ENCODE measurements at places on chromosomes 4 and X.

GRCh38 chr4:138014590-138015288, 227.4 kb downstream of the SLC7A11 start:
- DNase-seq, result no peak

- DNase-seq, result no peak
Observed at GRCh38 chr4:82711158-82711785, 87.3 kb downstream of the SCD5 start.

DNA sequence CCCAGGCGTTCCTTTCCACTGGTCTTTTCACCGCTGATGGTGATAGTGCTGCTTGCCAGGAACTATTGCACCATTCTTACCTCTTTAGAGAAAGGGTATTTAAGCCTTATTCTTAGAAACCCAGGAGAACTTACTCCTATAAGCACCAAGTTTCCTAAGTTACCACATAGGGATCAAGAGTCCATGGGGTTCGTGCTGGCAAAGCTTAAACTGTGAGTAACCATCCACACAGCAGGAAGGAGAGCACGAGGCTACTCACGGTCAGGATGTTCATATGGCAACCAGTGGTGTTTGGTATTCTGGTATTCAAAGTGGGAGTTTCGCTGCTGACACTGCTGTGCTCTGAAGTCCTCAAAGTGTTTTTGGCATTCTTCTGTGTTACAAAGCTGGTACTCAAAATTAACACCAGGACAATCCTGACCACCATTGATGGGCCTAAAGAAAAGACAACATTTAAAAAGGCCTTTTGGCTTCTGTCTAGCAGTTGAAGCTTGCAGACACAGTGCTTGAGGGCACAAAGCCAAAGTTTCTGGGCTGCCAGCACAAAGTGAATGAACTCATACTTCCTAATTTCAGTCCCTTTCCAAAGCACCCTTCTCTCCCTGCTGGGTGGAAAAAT, 256.9 kb downstream of the ADAMTS3 start:
- no peak for DNase-seq

- DNase-seq, result no peak
Observed at GRCh38 chr4:1001561-1002130, 8.4 kb upstream of the SLC26A1 start.

DNA sequence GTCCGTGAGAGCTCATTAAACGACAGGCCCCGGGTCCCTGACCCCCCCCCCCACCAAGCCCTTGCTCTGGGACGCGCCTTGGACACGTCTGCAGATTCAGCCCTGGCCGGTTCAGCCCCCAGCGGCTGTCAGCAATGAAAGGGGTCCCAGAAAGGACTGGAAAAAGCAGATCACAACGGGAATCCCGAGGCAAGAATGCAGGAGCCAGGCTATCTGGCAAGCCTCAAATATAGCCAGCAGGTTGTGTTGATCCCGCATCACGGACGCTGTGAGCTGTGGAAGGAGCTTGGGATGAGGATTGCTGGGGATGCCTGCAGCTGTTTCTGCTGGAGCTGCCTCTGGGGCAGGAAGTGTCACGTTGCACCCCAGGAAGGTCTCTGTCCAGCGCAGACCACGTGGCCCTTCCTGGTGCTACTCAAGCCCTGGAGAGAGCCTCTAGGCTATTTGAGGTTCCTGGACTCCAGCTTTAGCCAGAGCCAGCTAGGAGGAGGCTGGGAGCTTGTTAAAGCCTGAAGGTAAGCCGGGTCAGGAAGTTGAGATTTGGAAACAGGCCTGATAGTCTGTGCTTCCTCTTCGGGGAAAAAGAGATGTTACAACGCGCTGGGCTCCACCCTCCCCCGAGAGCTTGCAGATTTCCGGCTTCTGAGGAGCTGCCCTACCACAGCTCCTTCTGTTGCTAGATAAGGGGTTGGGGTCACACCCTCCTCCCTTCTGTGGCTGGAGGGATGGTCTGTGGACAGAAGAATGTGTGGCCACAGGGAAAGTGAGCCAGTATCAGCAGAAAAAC, 19.3 kb upstream of the CSF2RA start:
- no peak for DNase-seq

GRCh38 chrX:308821-309520, 9.6 kb downstream of the GTPBP6 start:
- no peak for DNase-seq

DNA sequence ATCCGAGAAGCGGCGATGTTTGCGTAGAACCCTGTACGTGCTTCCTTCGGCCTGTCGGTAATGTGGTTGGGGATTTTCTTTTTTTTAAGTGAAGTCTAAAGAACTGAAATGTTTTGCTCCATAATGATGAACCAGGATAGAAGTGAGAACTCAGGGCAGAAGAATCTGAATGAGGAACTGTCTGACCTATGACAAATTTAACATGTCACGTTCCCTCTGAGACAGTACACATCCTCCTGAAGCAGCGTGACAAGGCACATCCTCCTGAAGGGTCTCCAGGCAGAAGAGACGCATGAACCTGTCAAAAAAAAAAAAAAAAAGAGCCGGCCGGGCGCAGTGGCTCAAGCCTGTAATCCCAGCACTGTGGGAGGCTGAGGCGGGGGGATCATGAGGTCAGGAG, 6.2 kb downstream of the CSF2RA start:
- no peak for DNase-seq

DNA sequence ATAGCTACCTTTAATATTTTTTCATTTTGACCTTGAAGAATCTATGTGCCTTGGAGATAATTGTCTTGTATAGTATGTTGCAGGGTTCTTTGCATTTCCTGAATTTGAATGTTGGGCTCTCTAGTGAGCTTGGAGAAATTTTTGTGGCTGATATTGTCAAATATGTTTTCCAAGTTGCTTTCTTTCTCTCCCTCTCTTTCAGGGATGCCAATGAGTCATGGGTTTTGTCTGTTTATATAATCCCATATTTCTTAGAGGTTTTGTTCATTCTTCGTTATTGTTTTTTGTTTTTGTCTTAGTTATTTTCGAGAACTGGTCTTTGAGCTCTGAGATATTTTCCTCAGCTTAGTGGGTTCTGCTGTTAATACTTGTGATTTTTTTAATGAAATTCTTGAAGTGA, 20.7 kb downstream of the RAB40AL start:
- no peak for DNase-seq

DNA sequence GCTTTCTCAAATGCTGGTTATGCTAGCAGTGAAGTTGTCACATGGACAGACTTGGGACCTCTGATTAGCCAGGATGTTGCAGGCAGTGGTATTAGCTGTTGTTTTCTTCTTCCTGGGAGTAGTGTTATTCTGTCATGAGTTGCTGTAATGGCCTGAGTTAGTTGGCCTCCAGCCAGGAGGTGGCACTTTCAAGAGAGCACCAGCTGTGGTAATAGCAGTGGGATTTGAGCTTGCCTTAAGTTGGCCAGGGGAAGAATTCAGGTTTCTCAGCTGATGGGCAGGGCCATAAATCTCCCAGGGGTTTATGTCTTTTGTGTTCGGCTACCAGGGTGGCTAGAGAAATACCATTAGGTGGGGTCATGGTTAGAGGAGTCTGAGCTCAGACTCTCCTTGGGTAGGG, 132.6 kb downstream of the GLUD2 start:
- no peak for DNase-seq

DNA sequence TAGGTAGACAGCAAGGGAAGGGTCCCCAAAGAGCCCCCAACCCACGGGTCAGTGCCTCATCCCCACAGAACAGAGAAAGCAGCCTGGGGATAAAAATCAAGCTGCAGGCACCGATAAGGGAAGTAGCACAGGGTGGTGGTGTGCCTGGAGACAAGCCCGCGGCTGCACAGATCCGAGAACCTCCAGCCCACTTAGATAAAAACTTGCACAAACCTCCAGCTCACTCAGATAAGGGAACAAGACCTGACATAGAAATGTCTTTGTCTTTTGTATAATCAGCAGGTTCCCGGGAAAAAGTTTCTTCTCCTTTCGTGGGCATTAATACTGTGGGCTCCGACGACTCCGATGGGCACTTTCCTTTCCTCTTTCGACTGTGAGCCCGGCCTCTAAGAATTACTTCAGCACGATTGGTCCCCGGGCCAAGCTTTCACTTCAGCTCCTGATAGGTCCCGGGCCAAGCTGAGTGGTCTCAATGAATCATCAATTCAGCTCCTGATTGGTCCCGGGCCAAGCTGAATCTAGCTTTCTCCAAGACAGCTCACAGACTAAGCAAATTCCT, 32.4 kb downstream of the PRDX4 start:
- DNase-seq, result no peak

DNA sequence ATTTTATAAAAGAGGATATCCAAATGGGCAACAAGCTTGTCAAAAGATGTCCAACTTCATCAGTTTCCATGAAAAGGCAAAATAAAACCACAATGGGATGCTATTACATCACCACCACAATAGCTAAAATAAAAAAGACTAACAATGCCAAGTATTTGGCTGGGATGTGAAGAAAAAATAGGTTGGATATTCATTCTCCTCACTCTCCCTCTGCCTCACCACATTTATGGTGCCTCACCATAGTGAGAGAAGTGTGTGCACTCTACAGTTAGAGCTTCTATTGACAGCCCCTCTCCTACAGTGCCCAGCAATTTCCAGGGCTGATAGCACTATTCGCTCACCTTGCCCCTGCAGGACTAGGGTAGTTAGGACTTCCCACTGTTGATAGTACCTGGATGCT, 25.5 kb downstream of the VEGFC start:
- DNase-seq, result no peak

- DNase-seq, result no peak
Observed at GRCh38 chr4:11182586-11183355, 245.9 kb downstream of the HS3ST1 start.

DNA sequence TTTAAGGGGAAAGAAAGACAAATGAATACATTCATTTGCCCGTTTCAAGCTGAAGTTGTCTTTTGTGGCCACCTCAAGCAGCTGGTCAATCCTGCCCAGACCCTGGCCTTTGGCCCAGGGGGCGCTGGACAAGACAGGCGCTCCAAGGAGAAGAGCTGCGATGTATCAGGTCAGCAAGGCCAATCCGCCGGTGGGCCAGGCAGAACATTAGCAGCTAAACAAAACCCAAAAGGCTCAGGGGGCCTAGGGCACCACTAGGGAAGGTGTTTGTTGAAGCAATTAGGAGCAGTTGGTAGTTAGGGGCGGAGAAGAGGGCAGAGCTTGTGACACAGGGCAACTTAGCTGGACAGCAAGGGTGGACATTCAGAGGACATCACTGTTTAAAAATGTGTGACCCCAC, 60.8 kb upstream of the TMEM33 start:
- DNase-seq, result no peak

GRCh38 chrX:30910124-30910860, 21.2 kb upstream of the TAB3 start:
- no peak for DNase-seq

DNA sequence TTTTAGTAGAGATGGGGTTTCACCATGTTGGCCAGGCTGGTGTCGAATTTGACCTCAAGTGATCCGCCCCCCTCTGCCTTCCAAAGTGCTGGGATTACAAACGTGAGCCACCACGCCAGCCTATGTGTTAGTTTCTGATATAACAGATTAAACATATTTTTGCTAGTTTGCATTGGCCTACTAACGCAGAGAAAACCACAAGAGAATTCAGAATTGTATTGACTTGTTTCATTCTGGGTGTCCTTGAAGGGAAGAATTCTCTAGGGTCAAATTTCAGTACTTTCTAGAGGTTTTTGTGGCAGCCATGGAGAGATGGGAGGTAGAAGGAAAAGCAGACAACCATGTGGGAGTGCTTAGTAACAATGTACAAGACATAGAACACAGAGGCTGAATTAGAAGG, 46.1 kb upstream of the BMPR1B start:
- no peak for DNase-seq

DNA sequence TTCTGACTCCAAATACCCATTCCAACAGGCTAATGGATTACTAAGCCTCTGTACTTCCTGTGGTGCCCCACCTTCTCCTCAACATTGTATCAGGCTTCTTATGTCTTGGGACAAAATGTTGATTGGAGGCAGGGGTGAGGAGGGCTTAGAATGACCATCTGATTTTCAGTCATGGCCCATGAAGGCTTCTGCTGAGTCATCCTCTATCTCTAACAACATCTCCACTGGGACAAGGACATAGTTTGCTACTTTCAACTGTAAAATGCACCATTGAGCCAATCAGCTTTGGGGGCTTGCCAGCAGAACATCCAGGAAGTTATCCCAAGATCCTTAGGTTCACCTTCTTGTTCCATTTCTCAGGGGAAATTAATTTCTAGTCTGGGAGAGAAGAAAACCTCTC, 29.5 kb downstream of the MAGEB17 start:
- no peak for DNase-seq

DNA sequence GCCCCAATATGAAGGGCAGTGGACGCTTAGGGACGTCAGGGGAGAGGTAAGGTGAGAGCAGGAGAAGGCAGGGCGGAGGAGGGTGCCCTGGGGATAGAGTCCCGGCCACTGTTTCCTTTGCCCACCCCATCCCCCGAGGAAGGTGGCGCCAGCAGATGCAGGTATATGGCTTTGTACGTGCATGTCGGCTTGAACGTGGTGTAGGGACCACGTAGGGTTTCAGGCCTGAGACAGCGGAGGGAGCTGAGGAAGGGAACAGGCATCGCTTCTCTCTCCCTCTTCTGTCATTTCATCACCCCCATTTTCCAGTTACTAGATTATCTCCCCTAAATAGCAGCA, 97.9 kb downstream of the PHKA2 start:
- DNase-seq, result no peak

GRCh38 chrX:70183091-70183490, 5.8 kb downstream of the DGAT2L6 start:
- no peak for DNase-seq

DNA sequence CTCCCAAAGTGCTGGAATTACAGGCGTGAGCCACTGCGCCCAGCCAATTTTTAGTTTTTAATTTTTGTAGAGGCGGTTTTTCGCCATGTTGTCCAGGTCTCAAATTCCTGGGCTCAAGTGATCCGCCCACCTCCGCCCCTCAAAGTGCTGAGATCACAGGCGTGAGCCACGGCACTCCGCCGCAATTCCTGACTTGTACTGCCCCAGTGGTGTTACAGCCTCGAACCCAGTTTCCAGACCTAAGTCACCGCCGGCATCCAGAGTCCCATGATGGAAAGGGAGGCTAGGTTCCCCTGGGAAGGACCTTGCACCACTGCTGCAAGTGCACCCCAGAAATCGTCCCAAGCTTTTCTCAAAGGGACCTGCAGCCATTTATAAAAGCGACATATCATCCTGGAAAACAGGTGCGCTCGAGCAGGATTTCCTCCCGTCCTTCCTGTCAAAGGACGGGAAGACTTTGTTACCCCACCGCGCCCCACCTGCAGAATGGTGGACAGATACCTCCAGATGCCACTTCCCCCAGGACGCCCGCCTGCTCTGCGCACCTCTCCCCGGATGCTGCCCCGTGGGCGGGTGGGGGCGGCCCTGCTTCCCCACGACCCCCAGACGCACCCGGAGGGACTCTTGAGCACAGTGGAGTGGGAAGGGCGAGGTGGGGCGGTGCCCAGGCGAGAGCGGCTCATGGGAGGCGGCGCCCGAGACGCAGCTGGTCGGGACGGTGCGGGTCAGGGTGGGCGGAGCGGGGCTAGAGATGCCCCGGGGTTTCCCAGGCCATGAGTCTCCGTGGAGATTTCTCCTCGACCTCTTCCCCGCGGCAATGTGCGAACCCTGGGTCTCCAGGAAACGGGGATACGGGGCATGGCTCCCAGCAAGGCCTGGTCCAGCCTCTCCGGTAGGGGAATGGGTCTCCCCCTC, 947 bp upstream of the RPL10 start:
- no peak for DNase-seq

GRCh38 chrX:21723814-21724213, 34.1 kb downstream of the SMPX start:
- DNase-seq, result no peak

- no peak for DNase-seq
Observed at GRCh38 chr4:147481577-147482109, 746 bp downstream of the EDNRA start.

GRCh38 chr4:107857741-107858140, 33.0 kb downstream of the SGMS2 start:
- DNase-seq, result no peak

GRCh38 chr4:169612871-169613859, 782 bp upstream of the NEK1 start:
- no peak for DNase-seq
